ENCODE measurements at places on chromosomes 2 and 18.

GRCh38 chr2:234339501-234339900 is 157.4 kb downstream of the ARL4C start:
- DNase-seq, result no peak

DNA sequence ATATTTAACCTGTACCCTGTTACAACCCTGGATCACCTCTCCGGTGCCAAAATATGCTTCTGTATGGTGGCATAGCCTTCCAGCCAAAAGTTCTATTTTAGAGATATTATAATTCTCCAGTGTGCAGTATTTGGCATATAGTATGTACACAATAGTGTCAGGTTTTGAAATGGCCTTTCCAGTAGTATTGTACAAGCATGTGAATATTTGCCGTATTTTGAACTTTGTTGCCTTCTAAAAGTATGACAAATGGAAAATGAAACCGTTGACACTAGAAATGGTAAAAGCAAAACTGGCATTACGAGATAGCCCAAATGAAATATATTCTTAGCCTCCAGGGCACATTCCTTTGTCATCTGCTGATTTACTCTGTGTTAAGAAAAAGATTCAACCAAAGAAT is 431.2 kb downstream of the LRP1B start:
- DNase-seq, result no peak

- DNase-seq, result no peak
Measured at GRCh38 chr2:3667151-3667631, 9.2 kb downstream of the ALLC start.

GRCh38 chr18:74515620-74516231 is 18.6 kb upstream of the CNDP1 start:
- no peak for DNase-seq

DNA sequence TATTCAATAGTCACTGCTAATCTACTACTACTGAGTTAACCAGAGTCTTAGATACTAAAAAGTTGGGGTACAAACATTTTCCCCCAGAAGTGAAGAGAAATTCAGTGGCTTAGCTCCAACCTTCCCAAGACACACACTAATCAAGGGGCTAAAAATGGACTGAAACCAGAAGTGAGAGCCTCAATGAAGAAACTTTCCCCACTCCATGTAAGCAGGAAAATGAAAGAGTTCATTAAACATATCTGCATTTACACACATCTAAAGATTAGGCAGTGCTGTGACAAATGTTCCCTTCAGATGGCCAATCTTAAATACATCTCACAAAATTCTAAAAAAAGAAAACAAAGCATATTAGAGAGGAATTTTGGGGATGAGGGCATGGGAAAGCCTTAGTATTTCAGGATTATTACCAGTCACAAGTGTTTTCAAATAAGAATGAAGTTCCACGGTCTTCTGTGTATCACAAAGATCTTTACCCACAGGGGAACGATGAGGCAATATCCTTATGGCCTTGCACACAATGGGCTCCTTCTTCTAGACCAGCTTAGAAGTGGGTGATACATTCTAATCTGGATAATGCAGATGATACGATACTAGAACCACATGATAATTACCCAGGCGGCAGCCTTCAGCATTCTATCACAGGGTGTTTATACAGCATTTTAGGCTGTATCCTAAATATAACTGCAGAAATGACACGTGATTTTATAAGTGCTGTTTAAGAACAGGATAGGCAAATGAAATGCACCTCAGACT is 17.1 kb downstream of the ANKRD44 start:
- no peak for DNase-seq

DNA sequence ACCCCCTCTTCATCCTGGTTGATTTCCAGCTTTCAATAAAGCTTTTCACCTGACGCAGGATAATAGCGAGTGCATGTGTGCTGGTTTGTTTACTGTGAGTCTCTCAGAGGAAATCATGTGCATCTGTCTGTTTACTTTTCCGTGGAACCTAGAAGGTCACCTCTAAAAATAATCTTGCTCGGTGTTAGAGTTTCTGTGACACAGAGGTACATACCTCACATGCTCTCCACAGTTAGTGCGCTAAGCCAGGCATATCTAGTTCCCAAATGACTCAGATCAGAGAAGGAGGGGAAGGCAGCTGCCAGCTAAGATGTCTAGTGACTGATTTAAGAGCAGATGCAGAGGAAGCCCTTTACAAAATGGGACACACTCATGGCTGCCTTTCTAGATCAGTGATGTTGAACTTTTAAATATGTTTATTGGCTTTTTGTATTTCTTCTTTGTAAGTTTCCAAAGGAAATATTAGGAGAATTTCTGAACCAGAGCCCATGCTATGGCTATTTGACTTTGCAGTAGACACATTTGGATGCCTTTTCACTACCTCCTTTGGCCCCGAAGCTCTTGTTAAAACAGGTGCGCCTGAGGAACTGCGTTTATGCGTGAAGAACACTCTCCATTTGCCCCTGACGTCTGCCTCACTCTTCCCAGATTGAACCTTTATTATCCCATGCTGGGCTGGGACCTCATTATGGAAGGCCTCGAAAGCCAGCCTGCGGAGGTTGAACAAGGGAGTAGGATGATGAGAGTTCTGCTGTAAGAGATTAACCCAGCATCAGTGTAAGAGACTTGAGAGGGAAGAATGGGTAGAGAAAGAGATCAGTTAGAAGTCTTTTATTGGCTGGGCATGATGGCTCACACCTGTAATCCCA is 145.6 kb downstream of the FAM161A start:
- no peak for DNase-seq

DNA sequence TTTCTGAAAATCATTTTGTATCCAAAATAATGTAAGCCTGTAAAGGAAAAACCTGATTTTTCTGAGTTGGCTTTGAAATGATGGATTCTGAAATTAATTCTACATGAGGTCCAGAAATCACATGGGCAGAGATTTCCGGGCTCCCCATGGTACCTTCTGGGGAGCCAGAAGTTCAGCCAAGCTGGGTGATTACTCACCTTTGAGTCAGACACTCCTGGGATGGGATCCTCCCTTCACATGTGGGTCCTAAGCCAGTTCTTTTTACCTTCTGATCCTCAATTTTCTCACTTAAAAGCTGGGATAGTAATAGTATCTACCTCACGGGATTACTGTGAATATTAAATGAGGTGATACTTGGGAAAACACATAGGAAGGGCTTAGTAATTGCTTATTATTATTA is 179.8 kb upstream of the EPAS1 start:
- no peak for DNase-seq

- DNase-seq, result no peak
Measured at GRCh38 chr18:58300867-58301266, 256.8 kb downstream of the NEDD4L start.

GRCh38 chr2:128309280-128310093 is 9.2 kb downstream of the HS6ST1 start:
- DNase-seq, result no peak
